ENCODE measurements at places on chromosomes 11 and 22.

DNA sequence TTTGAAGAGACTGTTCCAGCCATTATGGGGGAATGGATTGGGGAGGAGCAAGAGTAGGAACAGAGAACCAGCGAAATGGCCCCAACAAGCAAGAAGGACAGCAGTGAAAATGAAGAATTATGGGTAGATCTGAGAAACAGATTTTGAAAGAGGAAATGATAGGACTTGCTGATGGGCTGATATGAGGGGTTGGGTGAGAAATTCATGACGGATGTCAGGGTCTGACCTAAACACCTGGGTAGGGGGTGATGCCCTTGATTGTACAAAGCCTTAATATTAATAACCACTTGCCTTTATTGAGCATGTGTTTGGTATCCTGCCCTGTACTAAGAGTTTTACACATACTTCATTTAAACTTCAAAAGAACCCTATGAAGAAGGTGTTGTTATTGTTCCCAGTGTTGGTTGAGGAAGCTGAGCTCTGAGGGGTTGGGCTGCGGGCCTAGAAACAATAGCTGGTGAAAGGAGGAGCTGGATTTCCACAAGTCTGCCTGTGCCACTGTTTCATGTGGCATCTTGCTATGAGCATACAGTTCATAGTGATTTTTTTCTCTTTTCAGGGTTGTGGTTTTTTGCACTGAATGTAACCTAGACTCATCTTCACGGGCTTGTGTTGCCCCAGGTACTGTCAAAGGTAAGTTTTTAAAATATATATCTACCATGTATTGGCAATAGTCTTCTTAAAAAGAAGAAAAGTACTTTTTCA is 61.1 kb upstream of the TNRC6B start:
- DNase-seq = no peak

DNA sequence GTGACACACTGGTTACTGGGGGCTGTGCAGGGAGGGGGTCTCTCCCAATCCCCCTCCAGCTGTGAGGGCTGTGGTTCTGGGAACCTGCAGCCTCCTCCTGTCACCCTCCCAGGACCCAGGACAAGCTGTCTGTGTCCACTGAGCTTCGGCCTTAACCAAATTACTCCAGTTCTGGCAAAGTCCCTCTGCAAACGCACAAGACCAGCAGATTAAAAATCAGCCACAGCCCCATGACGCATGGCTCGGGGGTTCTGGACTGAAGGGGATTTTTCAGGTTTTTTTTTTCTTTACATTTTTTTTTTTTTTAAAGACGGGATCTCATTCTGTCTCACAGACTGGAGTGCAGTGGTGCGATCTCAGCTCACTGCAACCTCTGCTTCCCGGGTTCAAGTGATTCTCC is 32.2 kb upstream of the A4GALT start:
- no peak for DNase-seq

GRCh38 chr11:78269806-78270205 is 81.1 kb downstream of the USP35 start:
- no peak for DNase-seq

- no peak for DNase-seq
These were observed 33.0 kb downstream of the CCDC34 start for GRCh38 chr11:27329867-27330632.

GRCh38 chr11:96960926-96961325 is 571.1 kb downstream of the JRKL start:
- DNase-seq = no peak

GRCh38 chr11:2860636-2861035 is 24.9 kb downstream of the CDKN1C start:
- peak; percentile 56 for DNase-seq

DNA sequence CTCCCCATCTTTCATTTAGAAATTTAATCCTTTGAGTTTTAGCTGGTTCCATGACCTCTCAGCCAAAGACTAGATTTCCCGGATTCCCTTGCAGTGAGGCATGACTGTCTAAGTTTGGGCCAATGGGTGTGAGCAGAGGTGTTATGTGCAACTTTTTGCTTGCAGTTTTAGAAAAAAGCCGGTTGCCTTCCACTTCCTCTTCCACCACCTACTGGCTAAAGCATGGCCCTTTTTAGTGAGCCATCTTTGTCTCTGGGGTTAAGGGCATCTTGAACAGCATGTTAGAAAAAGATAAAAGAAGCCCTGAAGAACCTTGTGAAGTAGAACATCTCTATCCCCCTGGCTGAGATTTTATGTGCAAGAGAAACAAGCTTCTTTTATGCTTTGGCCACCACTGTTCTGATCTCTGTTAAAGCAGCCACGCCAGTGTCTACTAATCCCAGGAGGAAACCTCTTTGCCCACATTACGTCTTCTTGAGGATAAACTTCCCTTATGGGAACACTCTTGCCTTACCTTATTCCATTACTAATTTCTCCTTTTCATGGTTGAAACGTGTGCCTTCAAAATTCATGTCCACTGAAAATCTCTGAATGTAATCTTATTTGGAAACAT is 279.9 kb downstream of the TENM4 start:
- DNase-seq = no peak

- DNase-seq = peak; percentile 73
These were observed 876 bp upstream of the UBE2L6 start for GRCh38 chr11:57568330-57568766.

GRCh38 chr11:27497284-27497866 is 9.2 kb downstream of the LIN7C start:
- DNase-seq = peak; percentile 16

GRCh38 chr11:83523676-83524075 is 237.5 kb upstream of the CCDC90B start:
- no peak for DNase-seq

DNA sequence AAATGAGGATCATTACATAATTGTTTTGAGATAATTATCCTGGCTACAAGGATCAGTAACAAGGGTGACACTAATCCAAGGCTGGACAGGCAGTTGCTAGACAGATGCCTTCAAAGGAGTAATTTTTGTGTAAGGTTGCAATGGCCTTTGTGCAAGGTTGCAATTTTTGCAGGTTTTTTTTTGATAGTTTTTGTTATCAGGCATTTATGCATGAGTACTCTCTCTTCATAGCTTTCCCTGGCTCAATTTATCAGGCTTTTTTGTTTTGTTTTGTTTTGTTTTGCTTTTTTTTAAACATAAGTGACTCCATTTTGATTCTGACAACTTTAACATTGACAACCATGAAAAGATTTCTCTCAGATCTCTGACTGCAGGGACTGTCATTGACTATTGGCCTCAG is 110.2 kb downstream of the SWAP70 start:
- no peak for DNase-seq

- no peak for DNase-seq
These were observed 12.1 kb upstream of the BBOX1 start for GRCh38 chr11:27028561-27028965.

DNA sequence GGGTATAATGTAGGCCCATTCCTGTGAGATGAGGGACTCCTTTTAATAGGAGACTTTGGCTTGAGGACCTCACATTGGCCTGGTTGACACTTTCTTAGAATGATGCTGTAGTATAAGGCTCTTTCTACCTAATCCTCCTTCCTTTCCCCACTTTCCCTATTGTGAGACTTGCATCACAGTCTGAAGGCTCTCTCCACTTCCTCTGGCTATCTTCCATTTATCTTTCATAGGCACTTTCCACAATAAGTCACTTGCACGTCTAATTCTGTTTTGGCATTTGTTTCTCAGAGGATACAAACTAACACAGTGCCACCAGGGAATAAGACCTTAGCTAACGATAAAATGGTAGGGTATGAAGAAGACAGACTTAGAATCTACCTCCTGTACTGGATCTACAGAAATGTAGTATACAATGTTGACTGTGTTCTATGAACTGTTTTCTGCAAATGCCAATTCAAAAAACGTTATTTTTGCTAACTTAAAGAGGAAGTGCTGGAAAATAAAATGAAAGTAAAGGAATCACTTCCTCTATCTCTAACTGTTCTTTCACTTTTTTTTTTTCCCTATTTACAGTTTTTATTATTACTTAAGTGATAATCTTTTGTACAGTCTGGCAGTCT is 17.9 kb upstream of the PDE3B start:
- peak; percentile 81 for DNase-seq

- no peak for DNase-seq
These were observed 16.2 kb upstream of the MUC5B start for GRCh38 chr11:1206391-1207271.

- DNase-seq = no peak
These were observed 34.9 kb upstream of the DAGLA start for GRCh38 chr11:61645179-61645868.

DNA sequence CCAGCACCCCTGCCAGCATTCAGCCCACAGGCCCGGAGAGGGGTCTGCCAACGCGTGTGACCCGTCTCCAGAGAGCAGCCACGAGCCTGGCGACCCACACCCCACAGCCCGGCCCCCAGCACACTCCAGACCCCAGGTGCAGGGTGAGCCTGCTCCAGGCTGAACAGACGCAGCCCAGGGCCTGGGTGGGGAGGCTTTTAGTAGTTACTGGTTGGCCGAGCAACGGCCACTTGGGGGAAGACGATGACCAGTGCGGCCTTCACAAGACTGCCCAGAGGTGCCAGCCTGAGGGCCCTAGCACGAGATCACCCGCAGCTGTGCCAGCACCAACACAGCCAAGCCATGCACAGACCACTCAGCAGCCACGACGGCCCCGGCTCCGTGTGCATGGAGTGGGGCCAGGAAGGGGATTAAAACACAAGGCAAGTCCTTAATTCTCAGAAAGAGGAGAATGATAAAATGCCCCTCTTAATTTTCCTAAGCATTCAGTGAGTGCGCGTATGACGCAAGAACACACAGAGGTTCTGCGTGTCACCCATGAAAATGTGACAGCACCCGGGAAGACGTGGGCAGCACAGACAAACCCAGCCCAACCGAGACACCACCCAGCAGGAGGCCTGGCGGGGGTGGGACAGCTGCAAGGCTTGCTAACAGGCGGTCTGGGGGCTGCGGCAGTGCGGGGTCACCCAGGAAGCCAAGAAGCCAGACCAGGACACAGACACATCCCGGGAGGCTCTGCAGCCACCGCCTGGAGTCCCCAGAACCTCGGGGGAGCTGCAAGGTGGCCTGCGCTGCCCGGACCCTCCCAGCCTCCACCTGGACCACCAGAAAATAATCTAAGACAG is 47.6 kb downstream of the BRD1 start:
- no peak for DNase-seq

GRCh38 chr11:126929179-126930061 is 71.2 kb downstream of the KIRREL3 start:
- no peak for DNase-seq

DNA sequence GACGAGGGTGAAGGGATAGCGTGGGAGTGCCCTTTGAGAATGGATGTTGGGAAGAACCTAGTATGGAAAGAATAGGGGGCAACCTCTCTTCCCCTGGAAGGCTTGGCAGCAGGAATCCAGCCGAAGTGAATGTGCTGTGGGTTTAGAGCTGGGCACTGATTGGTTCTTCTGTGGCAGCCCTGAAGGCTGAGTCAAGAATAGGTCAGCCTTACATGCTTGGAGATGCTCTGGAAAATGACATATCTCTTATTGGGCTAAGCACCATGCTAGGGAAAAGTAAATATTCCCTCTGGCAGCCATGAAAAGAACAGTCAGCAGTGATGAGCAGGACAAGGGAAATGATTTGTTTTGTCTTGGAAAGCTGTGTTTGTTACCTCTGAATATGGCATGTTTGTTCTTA is 149.5 kb downstream of the COMMD9 start:
- DNase-seq = no peak

Data from CD14-positive monocyte (primary cell).